ENCODE measurements at places on chromosomes 4 and X.

DNA sequence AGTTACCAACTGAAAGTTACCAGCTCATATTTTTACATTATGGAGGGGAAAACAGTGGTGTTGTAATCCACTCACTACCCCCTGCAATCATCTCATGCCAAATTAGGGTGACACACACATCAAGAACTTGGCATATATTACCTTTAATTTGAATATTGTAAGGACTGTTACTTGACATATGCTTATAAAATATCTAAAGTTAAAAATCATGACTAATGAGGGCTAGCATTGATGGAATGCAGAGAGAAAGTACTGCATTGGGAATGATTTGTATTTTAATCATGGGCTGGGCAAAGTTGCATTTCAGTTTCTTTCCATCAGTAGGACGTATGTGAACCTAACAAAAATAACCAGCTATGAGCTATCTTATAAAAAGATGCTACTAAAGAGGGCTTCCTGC, 517.5 kb upstream of the GRIA3 start:
- DNase-seq = peak; percentile 57

- no peak for DNase-seq
Observed at GRCh38 chrX:34927866-34928265, 14.7 kb upstream of the FAM47B start.

GRCh38 chr4:56164907-56165306, 216.2 kb downstream of the CEP135 start:
- no peak for DNase-seq

DNA sequence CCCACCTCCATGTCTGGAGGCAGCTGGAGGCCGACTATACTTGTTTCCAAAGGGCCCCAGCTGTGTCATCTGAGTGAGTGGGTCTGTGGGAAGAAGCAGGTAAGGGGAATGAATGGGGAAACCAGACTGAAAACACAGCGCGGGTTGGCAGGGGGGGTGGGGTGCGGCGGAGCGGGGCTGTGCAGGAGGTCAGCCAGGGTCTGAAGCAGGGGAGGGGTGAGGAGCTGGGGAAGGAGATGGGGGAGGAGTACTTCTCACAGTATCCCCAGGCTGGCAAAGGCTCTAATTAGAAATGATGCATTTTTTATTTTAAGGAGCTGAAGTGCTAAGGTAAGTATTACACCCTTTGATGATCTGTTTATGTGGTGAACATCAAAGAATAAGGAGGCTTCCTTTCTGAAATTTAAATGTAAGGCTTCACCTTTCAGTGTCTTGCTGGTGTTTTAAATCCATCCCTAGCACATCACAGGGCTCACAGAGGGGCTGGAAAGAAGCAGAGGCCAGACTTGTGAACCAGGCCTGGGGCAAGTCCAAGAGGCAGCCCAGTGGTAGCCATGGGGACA, 37.5 kb downstream of the SMIM20 start:
- no peak for DNase-seq

- DNase-seq = no peak
Observed at GRCh38 chr4:18611026-18611425, 589.5 kb upstream of the LCORL start.

GRCh38 chrX:97766501-97767095, 882.9 kb downstream of the RPA4 start:
- DNase-seq = no peak

DNA sequence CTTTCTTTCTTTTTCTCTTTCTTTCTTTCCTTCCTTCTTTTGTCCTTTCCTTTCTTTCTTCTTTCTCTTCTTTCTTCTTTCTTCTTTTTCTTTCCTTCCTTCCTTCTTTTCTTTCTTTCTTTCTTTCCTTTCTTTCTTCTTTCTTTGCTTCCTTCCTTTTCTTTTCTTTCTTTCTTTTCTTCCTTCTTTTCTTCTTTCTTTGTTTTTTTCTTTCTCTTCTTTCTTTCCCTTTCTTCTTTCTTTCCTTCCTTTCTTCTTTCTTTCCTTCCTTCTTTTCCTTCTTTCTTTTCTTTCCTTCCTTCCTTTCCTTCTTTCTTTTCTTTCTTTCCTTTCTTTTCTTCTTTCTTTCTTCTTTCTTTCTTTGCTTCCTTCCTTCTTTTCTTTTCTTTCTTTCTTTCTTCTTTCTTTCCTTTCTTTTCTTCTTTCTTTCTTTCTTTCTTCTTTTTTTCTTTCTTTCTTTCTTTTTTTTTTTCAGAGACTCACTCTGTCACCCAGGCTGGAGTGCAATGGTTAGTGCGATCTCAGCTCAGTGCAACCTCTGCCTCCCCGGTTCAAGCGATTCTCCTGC, 18.5 kb downstream of the TMEM187 start:
- no peak for DNase-seq

- DNase-seq = no peak
Observed at GRCh38 chr4:93334003-93334402, 494.6 kb upstream of the ATOH1 start.

GRCh38 chrX:153365670-153366069, 31.7 kb downstream of the ZNF275 start:
- DNase-seq = no peak

DNA sequence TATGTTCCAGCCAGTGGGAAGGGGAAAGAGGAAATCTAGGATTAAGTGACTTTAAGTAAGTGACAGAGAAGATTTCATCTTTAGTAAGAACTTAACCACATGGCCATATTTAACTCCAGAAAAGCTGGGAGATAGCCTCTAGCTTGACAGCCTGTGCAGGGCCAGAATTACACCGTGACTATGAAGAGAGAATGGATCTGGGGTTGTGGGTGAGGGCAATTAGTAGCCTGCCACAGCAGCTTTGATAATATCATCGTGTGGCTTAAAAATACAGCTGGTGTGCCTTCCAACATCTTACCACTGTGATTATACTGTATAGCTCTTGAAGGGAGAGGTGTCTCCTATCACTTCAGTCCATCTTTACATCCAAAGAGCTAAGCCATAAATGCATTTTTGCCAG, 57.6 kb upstream of the TBC1D9 start:
- no peak for DNase-seq

DNA sequence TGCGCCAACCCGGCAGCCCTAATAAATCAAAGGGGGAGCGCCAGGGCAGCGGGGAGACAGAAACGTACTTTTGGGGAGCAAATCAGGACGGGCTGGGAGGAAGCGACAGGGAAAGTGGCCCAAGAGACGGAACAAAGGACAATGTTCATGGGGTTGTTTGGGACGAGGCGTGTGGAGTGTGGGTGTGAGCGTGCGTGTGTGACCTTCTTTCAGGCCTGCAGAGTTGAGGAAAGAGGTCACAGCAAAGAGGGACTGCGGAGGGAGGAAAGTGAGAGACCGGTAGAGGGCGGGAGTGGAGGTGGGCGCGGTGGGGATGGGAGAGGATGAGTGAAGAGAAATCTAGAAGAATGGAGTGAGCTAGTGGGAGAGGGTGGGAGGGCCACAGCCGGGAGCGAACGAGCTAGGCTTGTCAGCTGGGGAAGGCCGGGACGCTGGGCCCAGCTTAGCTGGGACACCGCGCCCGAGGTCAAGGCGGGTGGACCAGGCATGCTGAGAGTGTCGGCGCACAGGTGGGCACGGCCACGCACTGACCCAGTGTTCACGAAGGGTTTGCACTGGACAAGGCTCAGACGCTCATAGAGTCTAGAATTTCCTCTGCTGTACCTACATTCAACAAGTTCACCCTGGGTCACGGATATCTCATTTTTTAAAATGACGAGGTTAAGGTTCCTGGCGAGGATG, 14.7 kb upstream of the PITX2 start:
- no peak for DNase-seq

- DNase-seq = peak; percentile 40
Observed at GRCh38 chr4:156388826-156389225, 435.2 kb upstream of the CTSO start.

GRCh38 chrX:28158019-28158777, 176.9 kb upstream of the DCAF8L1 start:
- no peak for DNase-seq

- no peak for DNase-seq
Observed at GRCh38 chrX:87434618-87435017, 83.0 kb upstream of the KLHL4 start.

GRCh38 chr4:73967866-73968265, 14.0 kb downstream of the PF4 start:
- no peak for DNase-seq

GRCh38 chr4:140637836-140638235, 69.1 kb upstream of the UCP1 start:
- DNase-seq = peak; percentile 31
